ENCODE measurements at places on chromosomes 6 and 20.

DNA sequence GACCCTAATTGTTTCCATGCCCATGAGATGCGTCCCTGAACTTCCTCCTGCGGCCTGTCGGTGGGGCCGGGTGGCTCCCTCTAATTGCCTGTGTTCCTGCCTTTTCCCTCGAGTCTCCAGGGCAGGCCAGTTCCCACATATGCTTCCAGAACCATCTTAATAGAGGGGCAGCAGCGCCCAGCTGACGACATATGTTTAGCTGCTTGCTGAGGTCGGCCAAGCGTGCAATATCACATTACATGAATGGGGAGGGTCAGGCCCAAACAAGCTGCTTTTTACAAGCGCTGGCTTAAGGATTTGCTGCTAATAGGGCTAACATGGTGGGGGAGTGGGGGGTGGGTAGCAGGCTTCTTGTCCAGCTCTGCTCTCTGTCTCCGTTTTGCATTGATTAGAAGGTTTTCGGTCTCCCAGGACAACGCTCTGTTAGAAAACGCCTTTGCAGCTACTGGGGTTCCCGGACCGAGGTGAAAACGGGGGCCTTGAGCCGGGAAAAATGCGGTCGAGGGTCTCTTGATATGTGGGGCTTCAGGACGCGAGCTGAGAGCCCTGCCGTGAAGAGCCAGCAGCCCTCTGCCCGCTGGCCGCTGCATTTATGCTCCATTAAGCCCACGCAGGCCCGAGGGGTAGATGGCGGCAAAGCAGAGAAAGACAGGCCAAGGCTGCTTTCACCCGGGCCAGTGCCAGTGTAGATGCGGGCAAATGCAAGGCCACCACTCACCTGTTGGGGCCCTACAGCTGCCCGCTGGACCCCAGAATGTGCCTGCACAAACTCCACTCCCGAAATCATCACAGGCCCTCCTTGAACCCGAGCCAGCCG, 308.5 kb downstream of the BMP7 start:
- no peak for DNase-seq

GRCh38 chr20:49276161-49276960, 1.5 kb downstream of the ZNFX1 start:
- DNase-seq = no peak

- DNase-seq = no peak
Observed at GRCh38 chr6:169409742-169410312, 156.2 kb upstream of the THBS2 start.

DNA sequence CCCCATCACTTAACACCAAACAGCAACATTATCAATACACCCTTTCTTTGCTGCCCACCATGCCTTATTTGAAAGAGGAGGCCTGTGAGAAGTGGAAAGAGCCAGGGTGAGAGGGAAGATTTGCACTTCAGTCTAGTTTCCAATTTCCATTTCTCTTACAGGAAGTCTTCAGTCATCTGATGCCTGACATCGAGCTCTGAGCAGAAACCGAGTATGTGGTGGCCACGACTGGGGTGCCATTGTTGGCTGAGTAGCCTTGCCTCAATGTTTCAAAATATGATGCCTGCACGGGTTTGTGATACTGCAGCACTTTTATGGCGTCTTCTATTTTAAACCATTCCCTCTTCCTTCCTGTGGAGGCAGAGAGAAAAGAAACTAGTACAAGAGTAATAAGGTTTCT, 39.8 kb upstream of the SMIM29 start:
- no peak for DNase-seq

GRCh38 chr6:20332441-20333006, 69.2 kb upstream of the E2F3 start:
- no peak for DNase-seq

All from spleen (tissue), 13 donors.